ENCODE measurements at places on chromosomes 7 and 10.

GRCh38 chr10:76306856-76307255 lies 875.4 kb downstream of the LRMDA start:
- DNase-seq = no peak

GRCh38 chr7:147586526-147586925 lies 1004.0 kb upstream of the C7orf33 start:
- no peak for DNase-seq

DNA sequence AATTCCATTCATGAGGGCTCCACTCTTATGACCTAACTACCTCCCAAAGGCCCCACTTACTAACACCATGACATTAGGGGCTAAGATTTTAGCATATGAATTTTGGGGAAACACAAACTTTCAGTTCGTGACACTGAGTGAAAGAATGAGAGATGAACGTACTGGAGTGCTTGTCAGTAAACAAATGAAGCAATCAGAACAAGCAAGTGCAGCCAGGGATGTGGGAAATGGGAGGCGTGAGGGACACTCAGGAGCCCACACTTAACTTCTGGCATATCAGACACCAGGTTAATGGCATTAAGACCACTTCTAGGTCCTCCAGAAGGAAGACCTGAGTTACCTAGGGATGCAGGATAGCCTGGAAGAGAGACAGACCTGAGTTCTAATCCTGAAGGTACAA lies 2.3 kb upstream of the MDFIC start:
- DNase-seq = no peak

DNA sequence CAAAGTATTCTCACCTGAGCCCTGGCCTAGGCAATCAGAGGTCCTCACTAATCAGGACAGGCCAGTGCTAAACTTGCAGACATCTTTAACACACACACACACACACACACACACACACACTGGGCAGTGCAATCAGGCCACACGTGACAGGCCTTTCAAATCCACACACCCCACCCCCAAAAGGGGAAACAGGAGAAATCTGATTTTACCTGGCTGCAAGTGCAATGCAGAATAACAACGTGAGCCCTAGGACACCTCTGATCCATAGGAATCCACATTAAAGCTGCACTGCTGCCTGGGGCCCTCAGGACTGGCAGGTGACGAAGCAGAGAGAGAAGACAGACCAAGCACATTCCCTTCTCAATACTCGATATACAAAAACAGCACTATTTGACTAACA lies 218.9 kb downstream of the FAM107B start:
- DNase-seq = no peak

- no peak for DNase-seq
These were observed 1.1 kb downstream of the PSMA2 start for GRCh38 chr7:42930889-42931288.

- no peak for DNase-seq
These were observed 24.7 kb downstream of the GET4 start for GRCh38 chr7:901041-901387.

- no peak for DNase-seq
These were observed 98.8 kb upstream of the PFKP start for GRCh38 chr10:2968401-2969058.

DNA sequence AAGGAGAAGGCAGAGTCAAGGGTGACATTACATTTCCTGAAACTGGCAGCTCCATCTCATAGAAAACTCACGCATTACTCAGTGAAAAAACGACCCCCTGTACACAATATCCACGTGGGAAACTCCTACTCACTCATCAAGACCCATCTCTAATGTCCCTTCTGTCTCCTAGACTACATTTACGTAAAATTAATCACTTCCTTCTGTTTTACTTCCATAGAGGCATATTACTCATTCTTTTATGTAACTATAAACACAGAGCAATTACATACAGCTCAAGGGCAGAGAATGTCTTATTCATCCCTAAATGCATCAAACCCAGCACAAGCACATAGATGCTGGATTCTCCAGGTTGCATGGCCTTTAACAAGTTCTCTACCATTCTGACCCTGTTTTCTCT lies 281.8 kb downstream of the KCNMA1 start:
- DNase-seq = no peak

DNA sequence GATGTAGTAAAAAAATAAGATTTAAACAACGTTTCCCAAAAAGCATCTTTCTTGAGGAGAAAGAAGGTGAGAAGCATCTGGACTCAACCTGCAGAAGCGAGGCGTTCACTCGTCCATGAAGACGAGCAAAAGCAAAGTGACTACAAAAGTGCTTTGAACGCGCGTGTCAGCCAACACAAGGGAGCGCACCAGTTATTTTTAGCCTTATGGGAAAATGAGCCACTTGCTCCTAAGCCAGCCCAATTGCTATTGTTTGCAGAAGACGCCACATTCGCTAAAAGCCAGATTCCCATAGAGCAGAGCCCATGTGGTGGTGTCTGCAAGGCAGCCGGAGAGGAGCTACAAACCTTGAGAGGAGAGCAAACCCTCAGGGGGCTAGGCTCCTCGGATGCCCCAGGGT lies 122.5 kb downstream of the FAM53B start:
- no peak for DNase-seq

- DNase-seq = no peak
These were observed 199.3 kb upstream of the FZD1 start for GRCh38 chr7:91064938-91065337.

DNA sequence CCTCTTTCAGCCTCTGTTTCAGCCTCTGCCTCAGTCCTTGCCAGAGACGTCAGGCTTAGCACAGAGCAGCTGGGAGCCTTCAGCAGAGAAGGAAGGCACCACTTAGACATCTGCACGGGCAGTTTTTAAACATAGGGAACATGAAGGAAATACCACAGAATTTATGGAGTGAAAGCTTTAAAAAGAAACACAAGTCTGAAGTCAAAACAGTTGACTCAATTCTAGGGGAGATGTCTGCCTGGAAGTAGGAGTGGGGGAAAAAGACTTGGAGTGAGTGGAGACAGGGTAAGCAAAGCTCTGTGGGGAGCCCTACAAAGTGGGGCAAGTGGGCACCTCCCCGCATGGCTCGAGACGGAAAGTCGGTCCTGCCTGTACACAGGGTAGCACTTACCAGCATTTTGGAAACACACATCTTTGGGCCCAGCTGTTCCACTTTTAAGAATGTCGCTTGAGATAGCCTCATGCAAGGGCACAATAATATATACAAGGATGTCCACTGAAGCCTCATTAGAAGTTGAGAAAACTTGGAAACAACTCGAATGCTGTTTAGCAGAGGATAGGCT lies 5.0 kb upstream of the TBXAS1 start:
- DNase-seq = no peak

- DNase-seq = no peak
These were observed 1.9 kb upstream of the TCF7L2 start for GRCh38 chr10:112948196-112948595.

DNA sequence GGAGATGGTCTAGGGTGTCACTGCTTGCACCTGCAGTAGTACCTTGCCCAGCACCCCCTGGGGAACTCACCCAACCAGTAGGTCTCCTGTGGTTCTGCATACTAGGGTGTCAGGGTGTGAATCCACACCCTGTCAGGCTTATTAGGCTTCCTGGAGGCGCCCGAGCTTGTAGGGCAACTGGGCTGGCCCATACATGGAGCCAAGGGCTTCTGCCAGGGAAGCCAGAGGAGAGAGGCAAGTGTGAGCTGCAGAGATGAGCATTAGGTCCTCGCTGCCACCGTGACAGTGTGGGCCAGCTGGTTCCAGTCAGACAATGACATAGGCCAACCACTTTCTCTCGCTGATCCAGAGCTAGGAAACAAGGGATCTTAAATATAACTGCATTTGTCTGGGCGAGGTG lies 11.2 kb downstream of the MXI1 start:
- no peak for DNase-seq

DNA sequence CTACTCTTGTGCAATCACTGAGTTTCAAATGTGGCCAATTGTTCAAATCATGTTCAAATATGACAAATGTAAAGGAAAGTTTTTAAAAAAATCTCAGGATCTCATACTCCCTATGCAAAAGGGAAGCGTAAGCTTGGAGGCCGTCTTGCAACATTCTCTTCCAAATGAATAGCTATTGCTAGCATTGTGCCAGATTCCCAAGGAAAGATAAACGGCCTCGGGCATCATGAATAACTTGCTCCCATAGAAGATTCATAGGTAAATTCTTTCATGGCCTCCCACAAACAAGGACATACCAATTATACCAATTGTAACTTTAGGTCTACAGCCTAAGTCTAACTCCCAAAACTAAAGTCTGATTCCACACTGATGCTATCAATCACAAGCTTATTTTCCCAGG lies 416.9 kb downstream of the THSD7A start:
- DNase-seq = no peak

- DNase-seq = no peak
These were observed 23.8 kb downstream of the PEX1 start for GRCh38 chr7:92504563-92504962.

DNA sequence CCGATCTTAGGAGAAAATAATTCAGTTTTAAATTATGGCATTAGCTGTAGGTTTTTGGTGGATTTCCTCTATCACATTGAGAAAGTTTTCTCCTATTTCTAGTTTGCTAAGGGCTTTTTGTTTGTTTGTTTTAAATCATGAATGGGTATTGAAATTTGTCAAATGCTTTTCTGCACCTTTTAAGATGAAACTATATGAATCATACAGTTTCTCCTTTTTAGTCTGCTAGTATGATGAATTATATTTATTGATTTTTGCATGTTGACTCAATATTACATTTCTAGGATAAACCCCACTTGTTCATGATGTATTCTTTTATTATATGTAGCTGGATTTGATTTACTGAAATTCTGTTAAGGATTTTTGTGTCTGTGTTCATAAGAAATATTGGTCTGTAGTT lies 70.3 kb upstream of the PIP4K2A start:
- no peak for DNase-seq

DNA sequence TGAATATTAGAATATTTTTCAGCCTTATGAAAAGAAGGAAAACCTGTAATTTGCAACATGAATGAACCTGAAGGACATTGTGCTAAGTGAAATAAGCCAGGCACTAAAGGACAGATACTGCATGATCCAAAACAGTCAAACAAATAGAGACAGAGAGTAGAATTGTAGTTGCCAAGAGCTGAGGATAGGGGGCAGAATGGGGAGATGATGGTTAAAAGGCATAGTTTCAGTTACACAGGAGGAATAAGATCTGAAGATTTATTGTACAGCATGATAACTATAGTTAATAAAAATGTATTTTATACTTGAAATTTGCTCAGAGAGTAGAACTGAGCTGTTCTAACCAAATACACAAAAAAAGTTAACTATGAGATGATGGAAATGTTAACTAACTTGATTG lies 149.0 kb upstream of the TMEM106B start:
- DNase-seq = no peak

GRCh38 chr7:90187507-90188050 lies 24.0 kb upstream of the STEAP2 start:
- DNase-seq = no peak

GRCh38 chr10:14184841-14185315 lies 145.8 kb downstream of the FRMD4A start:
- DNase-seq = peak; percentile 37

- no peak for DNase-seq
These were observed 67.5 kb downstream of the CUX1 start for GRCh38 chr7:101884671-101885596.

DNA sequence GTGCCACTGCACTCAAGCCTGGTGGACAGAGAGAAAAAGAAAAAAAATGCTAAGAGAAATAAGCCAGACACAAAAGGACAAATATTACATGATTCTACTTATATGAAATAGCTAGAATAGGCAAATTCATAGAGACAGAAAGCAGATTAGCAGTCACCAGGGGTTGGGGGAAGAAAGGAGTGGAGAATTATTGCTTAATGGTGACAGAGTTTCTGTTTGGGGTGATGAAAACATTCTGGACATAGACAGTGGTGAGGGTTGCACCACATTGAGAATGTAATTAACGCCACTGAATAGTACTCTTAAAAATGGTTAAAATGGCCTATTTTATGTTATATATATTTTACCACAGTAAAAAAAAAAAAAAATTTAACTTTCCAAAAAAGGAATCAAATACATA lies 6.4 kb upstream of the NT5C2 start:
- DNase-seq = no peak

DNA sequence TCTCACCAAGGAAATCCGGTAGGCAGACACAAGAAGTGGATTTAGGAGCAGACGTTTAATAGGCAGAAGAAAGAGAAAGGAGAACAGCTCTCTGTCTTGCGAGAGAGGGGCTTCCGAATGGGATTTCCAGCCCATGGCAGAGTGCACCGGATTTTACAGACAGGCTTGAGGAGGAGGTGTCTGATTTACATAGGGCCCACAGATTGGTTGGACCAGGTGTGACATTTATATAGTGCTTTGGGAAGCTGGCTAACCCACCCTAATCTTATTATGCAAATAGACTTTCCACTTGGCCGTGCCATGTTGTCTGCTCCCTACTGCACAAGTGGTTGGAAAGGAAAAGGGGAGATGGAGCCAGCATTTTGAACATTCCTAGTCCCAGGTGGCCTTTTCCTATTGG lies 57.8 kb downstream of the ANKMY2 start:
- DNase-seq = no peak

- DNase-seq = no peak
These were observed 27.6 kb downstream of the CFAP46 start for GRCh38 chr10:132914732-132915131.

DNA sequence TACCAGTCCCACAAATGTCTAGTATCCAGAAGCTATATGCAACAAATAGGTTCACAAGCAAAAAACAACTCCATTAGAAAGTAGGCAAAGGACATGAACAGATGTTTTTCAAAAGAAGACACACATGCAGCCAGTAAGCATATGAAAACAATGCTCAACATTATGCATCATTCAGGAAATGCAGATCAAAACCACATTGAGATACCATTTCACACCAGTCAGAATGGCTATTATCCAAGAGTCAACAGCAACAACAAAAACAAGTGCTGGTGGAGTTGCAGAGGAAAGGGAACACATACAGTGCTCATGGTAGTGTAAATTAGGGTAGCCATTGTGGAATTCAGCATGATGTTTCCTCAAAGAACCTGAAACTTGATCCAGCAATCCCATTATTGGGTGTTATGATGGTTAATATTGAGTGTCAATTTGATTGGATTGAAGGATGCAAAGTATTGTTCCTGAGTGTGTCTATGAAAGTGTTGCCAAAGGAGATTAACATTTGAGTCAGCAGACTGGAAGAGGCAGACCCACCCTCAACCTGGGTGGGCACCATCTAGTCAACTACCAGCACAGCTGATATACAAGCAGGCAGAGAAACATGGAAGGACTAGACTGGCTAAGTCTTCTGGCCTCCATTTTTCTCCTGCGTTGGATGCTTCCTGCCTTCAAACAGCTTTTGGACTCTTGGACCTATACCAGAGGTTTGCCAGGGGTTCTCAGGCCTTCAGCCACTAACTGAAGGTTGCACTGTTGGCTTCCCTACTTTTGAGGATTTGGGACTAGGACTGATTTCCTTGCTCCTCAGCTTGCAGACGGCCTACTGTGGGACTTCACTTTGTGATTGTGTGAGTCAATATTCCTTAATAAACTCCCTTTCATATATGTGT lies 218.4 kb upstream of the SEMA3D start:
- DNase-seq = no peak

- no peak for DNase-seq
These were observed 181.7 kb downstream of the CCSER2 start for GRCh38 chr10:84510121-84510520.

GRCh38 chr10:131186547-131187253 lies 124.8 kb downstream of the TCERG1L start:
- no peak for DNase-seq

- no peak for DNase-seq
These were observed 88.6 kb upstream of the KLF14 start for GRCh38 chr7:130822642-130823041.

Measured in stimulated activated CD4-positive, alpha-beta T cell treated with anti-CD3 and anti-CD28 coated beads, Interleukin-12 subunit alpha, Interleukin-12 subunit beta, amount 100 ng/mL, for 24 hours (primary cell).